ENCODE measurements at places on chromosomes 7 and 10. TPM values are rescaled to one million over a fixed set of nuclear protein-coding genes. Genes with fewer than 3 reads are reported as not detected.

The DNAJC12 gene
- 1.9 TPM for total RNA-seq

The MRPS24 gene
- total RNA-seq, result 111 TPM

The IKZF1 gene
- total RNA-seq, result 183 TPM

The COL26A1 gene
- under 0.01 TPM for total RNA-seq

The TAC1 gene
- not detected for total RNA-seq

The ATRNL1 gene
- total RNA-seq, result under 0.01 TPM

The CPA4 gene
- total RNA-seq, result not detected

The HOXA5 gene
- 30.4 TPM for total RNA-seq

The ZNF239 gene
- total RNA-seq, result 1.1 TPM

The PNLIPRP2 gene
- total RNA-seq, result not detected

The SEPTIN7 gene
- total RNA-seq, result 39.3 TPM

The NACAD gene
- 0.27 TPM for total RNA-seq

The SYNPO2L gene
- total RNA-seq, result not detected

The IFIT3 gene
- 11.6 TPM for total RNA-seq

The HNRNPA2B1 gene
- 89.9 TPM for total RNA-seq

The SCART1 gene
- total RNA-seq, result 3.2 TPM

The PIP gene
- not detected for total RNA-seq

The PDZD7 gene
- total RNA-seq, result 1.3 TPM

The GATA3 gene
- total RNA-seq, result 2.2 TPM

The TMEM236 gene
- total RNA-seq, result under 0.01 TPM

The UPF2 gene
- total RNA-seq, result 12.1 TPM

The SUN3 gene
- not detected for total RNA-seq

The HIBADH gene
- 14.3 TPM for total RNA-seq

The ELFN1 gene
- 0.27 TPM for total RNA-seq

The BAIAP2L1 gene
- under 0.01 TPM for total RNA-seq

The TRIM50 gene
- not detected for total RNA-seq

The CCT6A gene
- 81.9 TPM for total RNA-seq

The ANKRD30A gene
- not detected for total RNA-seq

The ATAD1 gene
- total RNA-seq, result 11.6 TPM

The ZCCHC24 gene
- 2.2 TPM for total RNA-seq

The CCL24 gene
- not detected for total RNA-seq

The DHX32 gene
- 15.1 TPM for total RNA-seq

The ADAP1 gene
- 16.2 TPM for total RNA-seq

The TMEM176A gene
- 2.4 TPM for total RNA-seq
